Activated T-cell treated with anti-CD3 and anti-CD28 coated beads for 1 hour (primary cell): ENCODE measurements at places on chromosomes 11 and 22.

GRCh38 chr11:60343094-60343704 lies 16.1 kb downstream of the MS4A6E start:
- DNase-seq: no peak

GRCh38 chr11:36453678-36454077 lies 56.4 kb downstream of the TRAF6 start:
- DNase-seq: no peak

DNA sequence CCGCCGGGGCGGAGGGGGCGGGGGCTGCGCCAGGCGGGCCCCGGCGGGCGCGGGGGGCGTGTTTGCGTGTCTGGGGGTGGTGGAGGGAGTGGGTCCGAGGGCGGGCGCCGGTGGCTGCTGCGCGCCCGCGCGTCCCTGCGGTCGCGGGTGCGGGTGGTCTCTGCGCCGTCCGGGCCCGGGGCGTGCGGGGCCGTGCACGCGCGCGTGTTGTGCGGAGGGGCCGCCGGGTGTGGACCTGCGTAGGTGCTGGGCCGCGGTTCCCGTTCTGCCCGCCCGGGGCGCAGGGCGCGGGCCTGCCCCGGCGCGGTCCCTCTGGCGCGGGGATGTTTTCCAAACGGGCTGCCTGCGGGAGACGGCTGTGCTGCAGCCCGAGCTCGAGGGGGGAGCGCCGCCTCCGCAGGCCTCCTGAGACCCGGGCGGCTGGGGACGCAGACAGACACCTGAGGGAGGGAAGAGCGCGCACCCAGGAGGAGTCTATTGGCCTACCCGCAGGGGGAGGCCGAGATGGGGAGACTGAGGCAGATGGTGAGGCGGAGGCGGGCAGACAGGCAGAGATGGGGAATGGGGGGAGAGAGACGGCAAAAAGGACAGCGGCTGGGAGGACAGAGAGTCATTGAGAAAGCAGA lies 442 bp downstream of the PELI3 start:
- DNase-seq: peak; percentile 30

GRCh38 chr22:25876871-25877270 lies 134.9 kb downstream of the MYO18B start:
- no peak for DNase-seq

- DNase-seq: no peak
Observed at GRCh38 chr11:80239217-80239616, 798.4 kb upstream of the TENM4 start.

GRCh38 chr11:67584881-67585873 lies 1.6 kb downstream of the GSTP1 start:
- no peak for DNase-seq
